Urinary bladder (tissue), 4 donors: ENCODE measurements at places on chromosomes 3 and 15. TPM values are rescaled to one million over a fixed set of nuclear protein-coding genes. Genes with fewer than 3 reads are reported as not detected.

DNA sequence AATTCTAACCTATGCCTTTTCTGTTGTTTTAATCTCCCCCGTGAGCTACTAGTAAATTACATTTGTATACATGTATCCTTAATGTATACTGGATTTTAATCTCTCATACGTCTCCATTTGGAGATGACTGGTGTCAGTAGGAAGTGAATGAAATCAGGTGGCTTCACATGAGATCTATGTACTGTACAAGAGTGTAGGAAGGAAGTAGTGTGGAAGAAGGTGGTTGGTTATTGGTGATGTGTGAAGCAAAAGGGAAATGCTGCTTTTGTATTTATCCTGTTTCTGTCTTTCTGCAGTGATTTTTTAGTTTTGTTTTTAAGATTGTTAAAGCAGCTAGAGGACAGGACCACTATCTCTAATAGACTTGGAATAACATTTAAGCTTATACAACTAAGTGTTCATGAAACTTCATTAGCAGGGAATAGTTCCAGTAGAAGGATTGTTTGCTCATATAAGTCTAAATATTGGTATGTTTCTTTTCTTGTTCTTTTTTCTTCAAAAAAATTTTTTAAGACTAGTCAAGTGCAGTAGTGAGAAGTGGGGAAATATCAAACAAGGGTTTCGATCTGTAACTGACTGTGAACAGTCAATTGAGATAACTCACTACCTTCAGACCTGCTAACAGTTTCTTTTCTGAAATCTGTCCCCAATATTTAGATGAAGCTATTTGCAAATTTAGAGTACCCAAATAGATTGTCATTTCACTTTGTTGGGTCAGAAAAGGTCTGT, 15.3 kb downstream of the SNX1 start:
- DNase-seq = no peak

GRCh38 chr3:42803414-42804105, 730 bp downstream of the HIGD1A start:
- no peak for DNase-seq

GRCh38 chr3:151305060-151305774, 11.4 kb downstream of the GPR87 start:
- DNase-seq = peak; percentile 56

DNA sequence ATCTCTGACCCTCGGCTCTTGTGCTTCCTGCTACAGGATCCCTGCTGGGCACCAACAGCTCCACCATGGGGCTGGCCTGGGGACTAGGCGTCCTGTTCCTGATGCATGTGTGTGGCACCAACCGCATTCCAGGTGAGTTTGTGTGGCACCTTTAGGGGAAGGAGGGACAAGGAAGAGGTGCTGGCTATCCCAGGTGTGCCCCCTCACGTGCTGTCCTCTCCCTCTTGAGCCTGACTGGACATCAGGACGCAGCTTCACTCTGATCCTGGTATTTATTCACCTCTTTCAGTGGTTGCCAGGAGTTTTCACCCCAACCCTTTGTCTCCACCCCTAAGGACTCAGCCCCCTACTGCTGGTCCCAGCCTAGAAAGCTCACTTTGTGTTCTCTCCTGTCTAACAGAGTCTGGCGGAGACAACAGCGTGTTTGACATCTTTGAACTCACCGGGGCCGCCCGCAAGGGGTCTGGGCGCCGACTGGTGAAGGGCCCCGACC, 960 bp downstream of the THBS1 start:
- DNase-seq = no peak

- DNase-seq = no peak
These were observed 416.3 kb upstream of the MEIS2 start for GRCh38 chr15:37516621-37517020.

GRCh38 chr3:189771842-189772450, 140.8 kb downstream of the TP63 start:
- DNase-seq = no peak

The GPR171 gene
- 0.63 TPM for total RNA-seq

The MRAS gene
- 22.9 TPM for total RNA-seq
